ENCODE measurements at places on chromosomes 2 and 18. TPM values are rescaled to one million over a fixed set of nuclear protein-coding genes. Genes with fewer than 3 reads are reported as not detected.

Gene CROCC2
- polyA plus RNA-seq: not detected

Gene ZC3H15
- polyA plus RNA-seq: 301 TPM

Gene KCNS3
- polyA plus RNA-seq: 0.98 TPM

Gene CYS1
- polyA plus RNA-seq: 0.22 TPM

Gene AP1S3
- 5.8 TPM for polyA plus RNA-seq

Gene PIAS2
- polyA plus RNA-seq: 23.7 TPM

Gene KDM3A
- polyA plus RNA-seq: 12.9 TPM

Gene CPLX4
- polyA plus RNA-seq: 1.4 TPM
